Liver (tissue), 10 donors: ENCODE measurements at places on chromosomes 6 and 20. TPM values are rescaled to one million over a fixed set of nuclear protein-coding genes. Genes with fewer than 3 reads are reported as not detected.

- DNase-seq = no peak
Observed at GRCh38 chr6:105459049-105459448, 56.2 kb upstream of the PREP start.

Gene MANEA
- total RNA-seq = 37.4 TPM

Gene CNPY3
- 17.2 TPM for total RNA-seq

Gene MRAP2
- 0.51 TPM for total RNA-seq

Gene IPCEF1
- 2.8 TPM for total RNA-seq

- DNase-seq = no peak
Observed at GRCh38 chr20:56943946-56944945, 315.1 kb downstream of the TFAP2C start.

DNA sequence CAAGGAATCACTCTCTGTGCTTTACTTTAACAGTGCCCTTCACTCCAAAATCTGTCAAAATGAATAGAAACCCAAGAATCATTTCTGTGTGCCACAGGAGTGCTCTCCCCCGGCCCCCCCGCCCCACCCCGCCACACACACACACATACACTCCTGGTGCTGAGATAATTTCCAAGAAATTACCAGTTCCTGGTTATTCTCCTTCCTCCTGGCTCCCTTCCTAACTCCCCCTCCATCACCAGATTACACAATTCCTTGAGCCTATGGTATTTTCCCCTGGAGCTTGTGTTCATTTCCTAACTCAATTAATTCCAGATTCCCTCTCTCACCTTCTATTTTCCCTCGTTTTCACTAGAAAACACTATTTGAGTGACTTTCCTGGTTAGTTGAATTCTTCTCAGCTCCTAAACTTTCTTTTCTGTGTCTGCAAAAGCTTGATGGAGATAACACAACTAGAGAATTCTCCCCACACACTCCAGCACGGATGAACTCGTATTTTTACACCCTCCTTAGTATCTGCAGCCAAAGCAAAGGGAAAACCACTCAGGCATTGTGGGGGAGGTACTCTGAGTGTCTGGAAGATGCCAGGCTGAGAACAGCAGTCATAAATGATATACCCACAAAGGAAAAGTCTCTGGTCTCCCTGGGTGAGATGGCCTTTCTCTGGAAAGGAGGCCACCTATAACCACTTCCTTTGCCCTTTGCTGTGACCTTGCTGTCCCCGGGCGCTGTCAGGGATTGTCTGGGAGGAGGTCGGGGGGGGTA, 1.9 kb upstream of the SLC24A3 start:
- DNase-seq = no peak
